Stimulated activated CD4-positive, alpha-beta T cell treated with anti-CD3 and anti-CD28 coated beads, Interleukin-15, amount 100 ng/mL, for 48 hours (primary cell): ENCODE measurements at places on chromosomes 4 and X.

GRCh38 chr4:104591510-104591911, 96.8 kb upstream of the CXXC4 start:
- DNase-seq: no peak

GRCh38 chr4:149766135-149766534, 49.5 kb downstream of the IQCM start:
- no peak for DNase-seq

- DNase-seq: no peak
Observed at GRCh38 chrX:132984058-132984650, 25.7 kb upstream of the HS6ST2 start.

DNA sequence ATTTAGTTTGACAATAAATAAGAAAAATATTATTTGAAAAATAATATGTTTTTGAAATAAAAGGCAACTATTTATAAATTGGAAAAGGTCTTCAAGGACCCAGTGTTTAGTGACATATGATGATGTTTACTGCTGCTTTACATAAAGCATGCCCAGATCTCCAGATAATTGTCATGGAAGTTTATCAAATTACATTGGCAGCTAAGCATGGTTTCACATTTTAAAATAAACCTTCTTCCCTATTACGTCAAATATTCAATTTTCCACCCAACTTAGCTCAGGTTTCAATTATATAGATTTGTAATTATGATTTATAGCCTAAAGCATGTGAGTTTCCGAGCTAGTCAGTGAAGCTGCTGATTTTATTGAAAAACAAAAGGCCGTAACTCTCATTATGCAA, 417.2 kb downstream of the CFAP47 start:
- DNase-seq: no peak

- no peak for DNase-seq
Observed at GRCh38 chrX:16711219-16711811, 1.2 kb downstream of the CTPS2 start.

GRCh38 chr4:150578745-150579501, 3.0 kb upstream of the MAB21L2 start:
- no peak for DNase-seq

DNA sequence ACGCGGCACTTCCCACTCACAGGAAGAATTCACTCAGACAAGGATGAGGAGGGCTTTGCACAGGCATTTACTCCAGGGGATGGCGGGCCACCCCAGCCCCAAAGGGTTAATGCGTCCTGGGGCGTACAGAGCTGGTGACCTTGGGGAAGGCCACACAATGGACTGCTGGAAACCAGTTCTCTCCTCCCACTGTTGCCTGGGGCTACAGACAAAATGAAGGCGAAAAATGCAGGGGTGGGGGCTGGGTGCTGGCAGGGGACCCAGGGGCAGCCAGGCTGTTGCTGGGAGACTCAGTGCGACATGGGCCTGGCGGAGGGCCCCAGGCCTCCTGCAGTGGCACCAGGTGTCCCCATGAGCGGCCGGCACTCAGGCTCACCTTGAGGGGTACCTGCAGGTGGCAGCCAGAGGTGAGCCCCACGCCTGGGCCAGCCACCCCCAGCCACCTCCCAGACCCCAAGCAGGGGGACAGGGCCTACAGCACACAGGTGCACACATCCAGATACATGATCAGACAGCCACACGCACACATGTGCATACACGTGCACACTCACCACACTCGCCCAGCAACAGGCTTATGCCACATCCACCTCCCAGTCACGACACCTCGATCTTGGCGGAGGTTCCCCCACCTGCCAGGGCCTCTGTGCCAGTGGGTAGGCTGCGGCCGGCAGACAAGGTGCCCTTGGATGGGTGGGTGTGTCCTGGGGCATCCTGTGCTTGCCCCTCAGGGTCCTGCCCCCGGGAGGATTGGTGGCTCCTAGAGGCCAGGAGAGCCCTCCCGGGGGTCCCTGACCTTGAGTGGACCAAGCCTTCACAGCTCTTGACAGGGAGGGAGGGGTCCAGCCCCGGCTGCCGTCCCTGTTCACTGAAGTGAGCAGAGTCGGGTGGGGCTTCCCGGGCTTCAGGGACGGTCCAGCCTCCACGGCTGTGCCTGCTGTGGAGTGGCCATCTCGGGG, 13.1 kb downstream of the NAT8L start:
- no peak for DNase-seq

GRCh38 chr4:92455951-92456350, 152.2 kb downstream of the GRID2 start:
- DNase-seq: no peak

DNA sequence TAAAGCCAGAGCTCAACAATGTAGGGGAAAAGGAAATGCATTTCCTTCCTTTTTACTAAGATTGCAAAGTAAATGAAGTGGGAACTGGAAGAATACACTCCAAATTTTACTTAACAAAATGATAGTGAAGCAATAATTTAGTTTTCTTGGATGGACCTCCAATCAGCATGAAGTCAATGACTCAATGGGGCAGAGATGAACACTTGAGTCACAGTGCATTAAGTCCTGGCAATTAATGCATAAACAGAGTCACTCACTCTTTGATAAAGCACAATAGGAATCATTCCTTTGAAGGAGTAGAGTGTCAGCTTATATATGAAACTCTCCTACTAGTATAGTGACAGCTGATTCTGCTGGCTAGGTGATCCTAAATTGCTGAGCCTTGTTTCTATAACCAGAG, 66.7 kb upstream of the FRAS1 start:
- DNase-seq: no peak
